Esophagus squamous epithelium (tissue), 5 donors: ENCODE measurements at places on chromosomes 12 and 14.

GRCh38 chr12:107415834-107416233 is 269.8 kb upstream of the PWP1 start:
- no peak for DNase-seq

- DNase-seq = no peak
These were observed 42.7 kb upstream of the CDKN3 start for GRCh38 chr14:54354096-54354495.

DNA sequence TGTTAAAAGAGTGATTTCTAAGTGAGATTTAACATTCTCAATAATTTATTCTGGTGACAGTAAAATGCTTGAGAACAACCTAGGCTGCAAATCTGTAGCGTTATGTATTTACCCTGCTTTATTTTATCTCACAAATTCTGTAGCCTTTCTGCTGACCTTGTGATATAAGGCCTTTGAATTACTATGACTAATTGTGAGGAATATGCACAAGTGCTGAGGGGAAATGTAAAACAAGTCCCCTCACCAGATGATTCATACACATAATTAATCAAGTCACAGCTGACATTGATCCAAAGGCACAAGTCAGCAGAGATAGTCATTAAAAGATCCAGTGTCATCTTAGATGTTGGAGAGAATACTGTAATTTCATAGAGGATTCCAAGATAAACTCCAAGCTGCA is 992.7 kb upstream of the USP15 start:
- DNase-seq = no peak

DNA sequence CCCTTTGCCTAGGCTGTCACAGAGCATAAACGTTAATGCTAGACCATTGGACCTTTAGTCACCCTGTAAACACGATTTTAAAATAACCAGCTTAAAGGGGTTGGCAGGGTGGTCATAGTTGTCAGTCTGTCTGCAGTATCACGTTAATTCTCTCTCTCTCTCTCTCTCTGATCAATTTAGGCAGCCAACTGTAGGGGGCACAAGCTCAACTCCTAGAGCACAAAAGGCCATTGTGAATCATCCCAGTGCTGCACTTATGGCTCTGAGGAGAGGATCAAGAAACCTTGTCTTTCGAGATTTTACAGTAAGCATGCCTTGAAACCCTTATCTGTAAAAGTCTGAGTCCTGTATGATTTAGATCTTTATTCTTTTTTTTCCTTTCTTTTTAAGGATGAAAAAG is 97.1 kb downstream of the SCAF11 start:
- no peak for DNase-seq

DNA sequence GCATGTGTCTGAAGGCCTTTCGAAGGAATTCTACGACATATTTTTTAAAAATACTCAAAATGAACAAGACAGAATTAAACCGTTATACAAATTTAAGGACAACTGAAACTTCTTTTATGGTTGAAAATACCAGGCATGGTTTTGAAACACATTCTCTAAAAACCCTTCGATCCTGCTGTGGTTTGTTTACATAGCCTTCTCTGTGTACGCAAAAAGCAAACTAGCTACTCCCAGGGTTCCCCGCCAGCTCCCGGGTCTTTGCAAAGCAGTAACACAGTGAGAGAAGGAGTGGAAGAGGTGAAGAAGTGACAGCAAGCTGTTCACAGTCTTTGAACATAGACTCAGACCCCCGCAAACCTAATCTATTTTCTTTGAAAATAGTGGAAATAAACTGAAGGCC is 2.2 kb upstream of the TC2N start:
- no peak for DNase-seq

DNA sequence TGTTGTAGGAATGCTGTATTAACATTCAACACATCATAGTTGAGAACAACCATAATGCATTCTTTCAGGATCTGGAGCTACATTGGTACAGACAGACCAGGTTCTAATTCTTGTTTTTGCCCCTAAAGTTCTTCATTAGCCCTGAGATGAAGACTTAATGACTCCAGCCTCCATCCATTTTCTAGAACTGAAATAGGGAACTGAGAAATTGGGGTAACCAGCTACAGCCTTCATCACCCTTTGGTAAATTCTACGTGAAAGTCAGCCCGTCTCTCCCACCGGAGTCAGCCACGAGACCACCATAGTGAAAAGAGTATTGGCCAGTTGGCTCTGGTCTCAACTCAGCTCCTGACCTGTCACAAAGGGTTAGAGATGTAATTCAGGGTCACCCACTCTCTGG is 164.0 kb downstream of the NUAK1 start:
- DNase-seq = no peak

- DNase-seq = no peak
These were observed 123.3 kb downstream of the PAPOLA start for GRCh38 chr14:96625426-96625985.

- DNase-seq = no peak
These were observed 299.2 kb downstream of the RPS29 start for GRCh38 chr14:49287004-49287403.

DNA sequence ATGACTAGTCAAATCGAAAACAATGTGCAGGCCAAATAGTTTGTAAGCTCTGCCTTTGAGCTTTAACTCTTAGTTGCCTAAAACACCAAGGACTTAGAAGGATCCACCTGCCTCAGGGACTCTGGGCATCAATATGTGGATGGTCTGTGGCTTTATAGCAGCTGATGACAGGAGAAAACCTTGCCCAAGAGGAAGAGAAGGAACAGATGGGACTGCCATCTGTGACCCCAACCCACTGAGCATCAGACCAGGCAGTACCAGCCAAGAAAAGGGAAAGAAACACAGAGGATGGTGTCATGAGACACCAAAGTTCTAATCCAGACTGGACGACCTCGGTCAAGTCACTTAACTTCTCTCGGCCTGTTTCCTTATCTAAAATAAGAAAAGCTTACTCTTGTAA is 12.7 kb downstream of the TGFB3 start:
- no peak for DNase-seq

- peak; percentile 46 for DNase-seq
These were observed 25.4 kb downstream of the ZBTB42 start for GRCh38 chr14:104826189-104826860.

- DNase-seq = no peak
These were observed 5.5 kb upstream of the ATF7 start for GRCh38 chr12:53631721-53632120.

DNA sequence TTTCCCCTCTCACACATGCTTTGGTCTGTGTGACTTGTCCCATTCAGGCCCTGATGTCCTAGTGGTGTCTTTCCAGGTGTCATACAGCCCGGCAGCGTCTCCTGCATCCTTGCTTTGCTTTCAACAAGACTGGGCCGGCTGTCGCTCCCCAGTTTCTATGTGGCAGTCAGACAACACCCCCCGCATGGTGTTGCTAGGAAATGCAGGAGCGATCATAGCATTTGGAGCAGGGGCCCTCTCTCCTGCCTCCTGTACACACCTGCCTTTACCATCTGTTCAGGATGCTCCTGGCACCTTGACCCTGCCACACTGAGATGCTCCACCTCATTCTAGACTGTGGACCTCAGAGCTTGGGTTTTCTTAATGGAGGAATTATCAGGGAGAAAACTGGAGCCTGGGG is 29.5 kb downstream of the CACNA1C start:
- no peak for DNase-seq

- no peak for DNase-seq
These were observed 148.7 kb downstream of the MDGA2 start for GRCh38 chr14:47526591-47527244.

DNA sequence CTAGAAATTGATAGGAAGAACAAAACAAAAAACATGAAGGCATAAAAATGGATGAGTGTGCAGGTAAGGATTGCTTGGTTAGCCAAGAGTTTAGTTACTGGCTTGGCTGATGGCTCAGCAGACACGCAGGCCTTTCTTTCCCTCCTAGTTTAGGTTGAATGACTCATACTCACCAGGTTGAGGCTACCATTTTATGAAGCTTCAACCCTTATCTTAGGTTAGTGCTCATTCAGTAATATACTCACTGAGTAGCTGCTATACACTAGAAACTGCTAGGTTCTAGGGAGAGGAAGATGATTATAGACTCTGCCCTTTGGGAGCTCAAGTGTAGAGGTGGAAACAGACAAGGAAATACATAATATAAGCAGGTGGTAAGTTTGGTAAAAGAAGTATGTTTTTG is 6.0 kb downstream of the P3H3 start:
- no peak for DNase-seq

DNA sequence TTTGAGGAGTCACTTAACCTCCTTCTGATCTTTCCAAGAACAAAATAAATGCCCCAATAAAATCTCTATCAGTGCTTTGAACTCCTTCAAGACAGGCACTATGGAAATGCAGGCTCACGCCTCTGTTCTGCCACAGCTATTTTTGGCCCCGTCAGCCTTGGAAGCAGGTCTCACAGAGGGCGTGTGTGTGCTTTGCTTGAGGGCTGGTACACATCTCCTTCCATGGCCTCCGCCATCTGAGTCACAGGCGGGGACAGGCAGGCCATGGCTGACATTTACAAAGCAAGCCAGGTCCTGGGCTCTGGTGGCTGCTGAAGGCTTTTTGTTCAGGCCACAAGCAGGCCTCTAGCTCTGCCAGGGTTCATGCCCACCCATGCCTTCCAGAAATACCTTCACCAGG is 16.0 kb downstream of the PRIMA1 start:
- DNase-seq = no peak

GRCh38 chr14:32010604-32011125 is 66.4 kb upstream of the ARHGAP5 start:
- no peak for DNase-seq

DNA sequence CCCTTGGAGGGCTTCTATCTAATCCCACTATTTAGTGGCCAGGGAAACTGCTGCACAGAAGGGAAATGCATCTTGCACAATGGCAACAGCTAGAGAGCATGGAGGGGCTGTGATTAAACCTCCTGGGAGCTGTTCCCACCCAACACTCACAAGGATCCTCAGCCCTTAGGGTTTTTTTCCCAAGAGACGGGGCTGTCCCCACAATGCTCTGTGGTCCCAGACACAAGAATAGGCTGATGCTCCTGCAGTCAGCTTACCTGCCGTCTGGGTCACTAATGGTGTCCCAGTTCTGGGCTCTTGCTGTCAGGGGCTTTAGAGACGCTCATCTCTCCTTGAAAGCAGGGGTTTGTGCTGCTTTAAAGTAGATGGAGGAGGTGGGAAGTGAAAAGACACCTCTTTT is 4.6 kb downstream of the SERPINA1 start:
- no peak for DNase-seq

- no peak for DNase-seq
These were observed 7.2 kb upstream of the GPR132 start for GRCh38 chr14:105072381-105072861.

DNA sequence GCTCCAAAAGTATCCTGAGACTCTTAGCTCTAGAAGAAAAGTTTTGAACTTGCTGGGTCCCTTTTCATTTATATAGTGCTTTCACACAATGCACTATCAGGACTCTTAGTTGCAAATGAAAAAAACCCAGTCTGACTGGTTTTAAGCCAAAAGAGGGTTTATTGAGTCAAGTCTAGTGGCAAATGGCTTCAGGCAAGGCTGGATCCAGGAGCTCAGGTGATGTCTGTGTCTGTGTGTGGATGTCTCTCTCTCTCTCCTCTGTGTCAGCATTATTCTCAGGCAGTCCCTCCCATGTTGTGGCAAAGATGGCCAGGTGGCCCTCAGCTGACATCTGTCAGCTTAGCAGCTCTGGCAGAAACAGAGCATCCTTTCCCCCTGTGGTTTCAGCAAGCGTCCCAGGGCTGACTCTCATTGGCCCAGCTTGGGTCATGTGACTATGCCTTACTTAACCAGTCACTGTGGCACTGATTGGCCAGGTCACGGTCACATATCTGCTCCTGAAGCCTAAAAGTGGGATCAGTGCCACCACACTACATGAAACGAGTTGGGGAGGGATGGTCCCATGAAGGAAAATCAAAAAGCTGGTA is 6.2 kb downstream of the TMEM120B start:
- DNase-seq = no peak

DNA sequence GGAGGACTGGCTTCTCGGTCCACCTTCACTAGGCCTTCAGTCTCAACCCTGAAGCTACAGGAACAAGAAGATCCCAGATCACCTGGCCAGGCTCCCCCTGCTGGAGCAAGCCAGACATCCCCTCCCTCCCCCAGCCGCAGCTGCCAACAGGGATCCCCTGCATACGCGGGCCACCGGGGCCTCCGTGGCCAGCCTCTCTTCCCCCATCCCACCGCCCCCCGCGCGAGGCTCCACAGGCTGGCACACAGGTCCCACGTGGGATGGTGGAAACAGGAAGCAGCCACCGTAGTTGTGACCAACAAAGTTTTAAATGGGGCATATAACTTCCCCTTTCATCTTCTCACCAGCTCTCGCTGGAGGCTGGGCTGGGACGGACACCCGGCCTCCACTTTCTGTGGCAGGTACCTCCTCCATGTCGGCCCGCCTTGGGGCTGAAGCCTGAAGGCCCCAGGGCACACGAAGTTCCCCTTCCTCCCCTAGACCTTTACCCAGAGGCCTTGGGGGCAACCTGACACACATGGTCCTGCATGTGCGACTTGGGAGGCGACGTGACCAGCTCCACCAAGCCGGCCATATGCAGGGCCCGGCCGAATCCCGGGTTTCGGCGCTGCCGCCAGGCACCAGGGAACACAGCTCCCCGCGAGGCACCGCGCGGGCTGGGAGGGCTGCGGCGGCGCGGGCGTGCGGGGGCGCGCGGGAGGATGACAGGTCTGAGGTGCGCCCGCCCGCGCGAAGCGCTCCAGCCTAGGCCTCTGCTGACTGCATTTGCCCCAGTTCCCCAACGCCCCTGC is 44.4 kb upstream of the PNMA1 start:
- DNase-seq = peak; percentile 54

GRCh38 chr14:55279384-55279783 is 8.2 kb downstream of the FBXO34 start:
- DNase-seq = no peak

DNA sequence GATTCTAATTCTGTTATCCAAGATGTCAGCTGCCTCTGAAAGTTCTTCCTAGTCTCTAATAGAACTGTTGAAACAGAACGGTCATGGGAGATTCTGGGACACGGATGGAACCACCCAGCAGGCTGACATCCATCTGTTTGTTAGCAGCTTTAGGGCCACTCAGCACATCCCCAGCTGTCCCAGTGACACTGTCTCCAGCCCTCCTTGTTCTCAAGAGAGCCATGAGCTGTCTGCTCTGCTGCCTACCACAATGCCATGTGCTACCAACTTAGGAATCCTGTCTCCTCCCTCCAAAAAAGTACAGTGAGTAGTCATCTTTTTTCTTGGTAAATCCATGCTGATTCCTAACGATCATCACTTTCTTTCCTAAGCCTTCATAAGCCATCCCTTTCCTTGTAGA is 130.5 kb downstream of the ZFP36L1 start:
- DNase-seq = no peak

DNA sequence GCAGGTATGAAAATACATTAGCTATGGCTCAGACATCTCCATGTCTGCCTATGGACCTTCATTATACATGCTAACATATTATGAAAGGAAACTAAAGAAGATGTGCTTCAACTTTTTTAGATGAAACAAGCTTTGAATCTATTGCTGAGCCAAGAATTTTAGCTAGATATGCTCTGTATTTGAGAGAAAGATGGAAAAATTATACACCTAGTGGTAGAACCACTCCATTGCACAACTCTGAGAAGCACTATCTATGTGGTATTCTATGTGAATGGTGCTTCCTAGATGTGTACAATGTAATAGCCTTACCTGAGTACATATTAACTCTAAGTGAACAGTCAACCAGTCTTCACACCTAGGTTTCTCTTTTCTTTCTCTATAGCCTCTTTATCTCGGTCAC is 17.3 kb downstream of the EPYC start:
- no peak for DNase-seq
